NCI-H526 (cell line): ENCODE measurements at places on chromosomes 1 and 21.

DNA sequence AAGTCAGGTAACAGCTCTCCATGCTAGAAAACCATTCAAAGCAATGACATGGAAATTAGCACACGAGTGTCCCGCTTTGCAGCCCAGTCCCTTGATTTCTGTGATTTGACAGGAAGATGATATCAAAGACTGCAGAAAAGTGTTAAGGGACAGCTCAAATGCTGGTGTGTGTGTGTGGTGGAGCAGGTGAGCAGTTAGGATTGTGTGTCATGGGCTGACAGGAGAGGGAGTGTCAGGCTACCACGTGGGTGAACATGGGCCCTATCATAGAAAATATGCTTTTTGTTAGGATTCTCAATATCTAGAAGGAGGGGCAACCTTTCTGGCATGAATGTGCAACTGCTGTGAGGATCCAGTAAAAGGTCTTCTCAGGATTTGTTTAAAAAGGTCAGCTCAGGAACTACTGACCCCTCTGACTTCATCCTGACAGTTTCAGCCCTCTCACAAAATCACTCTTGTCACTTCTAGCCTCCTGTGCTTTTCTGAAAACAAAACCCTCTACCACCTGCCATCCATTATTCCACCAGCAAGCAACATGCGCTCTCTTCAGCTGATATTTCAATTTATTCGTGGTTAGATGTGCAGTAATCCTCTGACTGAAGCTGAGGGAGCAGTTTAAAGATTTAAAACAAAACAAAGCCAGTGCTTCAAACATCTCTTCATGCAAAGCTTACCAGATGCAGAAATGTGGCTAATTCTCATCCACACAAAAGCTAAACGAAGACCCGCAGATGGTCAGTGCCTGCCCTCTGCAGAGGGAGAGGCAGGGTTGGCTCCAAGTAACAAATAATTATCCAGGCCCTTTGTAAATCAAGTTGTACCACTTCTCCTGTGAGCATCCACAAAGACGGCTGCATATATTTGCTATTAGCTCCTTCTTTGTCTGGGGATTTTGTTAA lies 397.9 kb downstream of the PTBP2 start:
- no peak for DNase-seq

- DNase-seq, result no peak
These were observed 28.3 kb downstream of the NUP133 start for GRCh38 chr1:229479660-229480399.

GRCh38 chr1:11752359-11753088 lies 9.5 kb upstream of the C1orf167 start:
- DNase-seq, result no peak

DNA sequence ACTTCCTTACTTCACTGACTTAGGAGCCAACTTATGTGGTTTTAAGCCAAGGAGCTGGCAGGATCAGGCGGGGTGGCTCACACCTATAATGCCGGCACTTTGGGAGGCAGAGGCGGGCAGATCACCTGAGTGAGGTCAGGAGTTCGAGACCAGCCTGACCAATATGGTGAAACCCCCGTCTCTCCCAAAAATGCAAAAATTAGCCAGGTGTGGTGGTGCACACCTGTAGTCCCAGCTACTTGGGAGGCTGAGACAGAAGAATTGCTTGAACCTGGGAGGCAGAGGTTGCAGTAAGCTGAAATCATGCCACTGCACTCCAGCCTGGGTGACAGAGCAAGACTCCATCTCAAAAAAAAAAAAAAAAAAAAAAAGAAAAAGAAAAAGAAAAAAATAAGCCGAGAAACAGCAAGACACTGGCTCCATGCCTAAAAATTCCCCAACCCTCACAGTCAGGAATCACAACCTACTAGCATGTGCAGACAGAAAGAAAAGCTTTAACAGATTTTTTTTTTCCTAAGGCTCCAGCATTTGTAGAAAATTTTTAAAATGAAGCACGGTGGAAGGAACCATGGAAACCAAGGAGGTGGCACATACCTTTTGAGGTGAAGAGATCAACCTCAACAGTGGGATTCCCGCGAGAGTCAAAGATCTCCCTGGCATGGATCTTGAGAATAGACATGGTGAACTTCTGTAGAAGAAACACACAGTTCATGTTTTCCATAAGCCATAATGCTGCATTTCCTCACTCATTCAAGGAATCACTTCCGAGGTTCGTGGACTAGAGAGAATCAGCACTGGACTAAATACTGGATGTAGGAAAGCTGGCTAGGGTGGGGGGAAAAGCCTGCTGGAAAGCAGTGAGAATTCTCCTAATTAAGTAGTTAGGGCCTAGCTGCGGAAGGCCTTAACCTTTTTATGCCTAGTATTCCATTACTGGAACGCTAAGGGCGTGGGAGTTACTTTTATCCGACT lies 4.0 kb downstream of the ENO1 start:
- DNase-seq, result no peak

DNA sequence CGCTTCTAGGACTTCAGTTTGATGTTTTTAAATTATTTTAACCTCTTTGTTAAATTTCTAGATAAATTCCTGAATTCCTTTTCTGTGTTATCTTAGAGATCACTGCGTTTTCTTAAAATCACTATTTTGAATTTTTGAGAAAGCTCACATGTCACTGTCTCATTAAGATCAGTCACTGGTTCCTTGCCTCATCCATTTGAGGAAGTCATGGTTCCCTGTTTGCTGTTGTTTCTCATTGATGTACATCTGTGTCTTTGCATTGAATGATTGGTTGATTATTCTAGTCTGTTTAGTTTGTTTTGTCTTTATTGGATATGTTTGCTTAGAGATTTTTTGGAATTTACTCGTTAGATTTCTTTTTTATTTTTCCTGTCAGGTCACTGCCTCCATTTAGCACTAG lies 50.1 kb downstream of the CRP start:
- no peak for DNase-seq

GRCh38 chr1:154353966-154354365 lies 28.6 kb downstream of the ATP8B2 start:
- DNase-seq, result peak; percentile 63

DNA sequence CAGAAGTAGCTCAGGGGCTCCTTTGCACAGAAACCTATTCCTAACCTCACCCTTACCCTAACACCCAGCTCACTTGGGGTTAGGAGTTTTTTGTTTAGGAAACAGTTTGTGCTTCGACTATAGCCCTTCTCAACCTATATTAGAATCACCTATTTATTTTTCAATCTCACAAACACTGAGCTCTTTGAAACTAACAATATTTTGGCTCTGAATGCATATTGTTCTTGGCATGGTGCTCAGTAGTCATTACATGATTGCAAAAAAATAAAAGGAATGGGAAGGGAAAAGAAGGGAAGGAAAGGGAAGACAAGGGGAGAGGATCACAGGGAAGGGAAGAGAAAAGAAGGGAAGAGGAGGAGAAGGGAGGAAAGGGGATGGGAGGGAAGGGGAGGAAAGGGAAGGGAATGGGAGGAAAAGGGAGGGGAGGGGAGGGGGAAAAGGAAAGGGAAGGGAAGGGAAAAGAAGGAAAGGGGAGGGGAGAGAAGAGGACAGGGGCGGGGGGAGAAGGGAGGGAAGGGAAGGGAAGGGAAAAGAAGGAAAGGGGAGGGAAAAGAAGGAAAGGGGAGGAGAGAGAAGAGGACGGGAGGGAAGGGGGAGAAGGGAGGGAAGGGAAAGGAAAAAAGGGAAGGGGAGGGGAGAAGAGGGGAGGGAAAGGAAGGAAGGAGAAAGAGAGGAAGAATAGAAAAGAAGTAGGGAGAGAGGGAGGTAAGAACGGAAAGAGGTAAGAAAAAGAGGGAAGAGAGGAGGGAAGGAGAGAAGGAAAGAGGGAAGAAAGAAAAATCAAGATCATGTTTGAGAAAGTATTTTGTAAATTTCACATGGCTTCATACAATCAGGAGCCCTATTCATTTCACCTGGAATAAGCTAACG lies 484.1 kb upstream of the NFIA start:
- no peak for DNase-seq

DNA sequence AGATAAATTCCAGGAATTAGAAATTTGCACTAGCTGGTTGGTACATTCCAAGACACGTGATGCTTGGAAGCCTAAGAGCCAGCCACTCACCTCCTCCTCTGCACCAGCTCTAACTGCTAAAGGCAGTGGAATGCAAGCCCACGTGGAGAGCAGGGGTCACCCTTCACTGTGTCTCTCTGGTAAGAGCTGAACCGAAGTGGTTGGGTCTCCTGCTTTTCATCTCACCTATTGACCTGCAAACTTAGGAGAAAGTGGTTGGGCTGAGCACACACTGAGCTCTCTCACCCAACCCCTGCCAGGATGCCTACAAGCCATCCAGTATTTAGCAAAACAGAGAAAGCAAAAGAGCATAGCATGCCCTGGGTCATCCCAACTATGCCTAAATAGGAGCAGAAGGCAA lies 19.3 kb downstream of the HAO2 start:
- DNase-seq, result no peak

DNA sequence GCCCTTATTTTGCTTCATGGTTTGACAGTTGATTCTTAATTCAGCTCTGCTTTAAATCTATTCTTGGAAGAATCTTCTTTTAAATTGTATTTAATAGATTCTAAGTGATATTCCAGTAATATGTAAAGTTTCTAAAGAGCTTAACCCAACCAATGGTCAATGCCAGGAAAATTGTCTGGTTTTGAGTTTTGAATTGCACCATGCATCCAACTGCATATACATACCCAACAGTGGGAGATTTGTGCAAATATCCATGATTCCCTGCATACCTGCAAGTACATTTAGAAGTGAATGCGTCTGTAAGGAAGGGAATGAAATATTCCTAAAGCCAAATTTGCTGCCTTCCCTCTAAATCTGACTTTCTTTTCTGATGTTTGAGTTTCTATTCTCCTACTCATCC lies 35.8 kb upstream of the C1orf105 start:
- DNase-seq, result no peak

DNA sequence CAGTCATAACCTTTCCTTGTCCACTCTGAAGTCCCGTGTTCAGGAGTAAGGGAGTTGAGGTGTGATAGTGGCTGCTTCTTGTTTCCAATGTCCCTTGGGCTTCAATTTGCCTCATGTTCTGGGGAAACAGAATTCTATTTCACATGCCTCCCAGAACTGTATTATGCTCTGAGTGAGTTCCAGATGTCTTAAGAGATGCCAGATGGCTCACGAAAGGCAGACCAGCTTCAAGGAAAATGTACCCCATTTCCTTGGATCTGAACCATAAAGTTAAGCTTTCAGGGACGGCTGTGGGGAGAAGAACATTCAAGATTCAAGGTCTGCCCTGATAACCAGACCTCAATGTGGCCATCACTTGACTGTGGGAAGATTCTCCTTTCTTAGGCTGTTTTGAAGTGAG lies 42.4 kb downstream of the C1orf87 start:
- DNase-seq, result no peak

GRCh38 chr1:86778569-86779239 lies 74.3 kb downstream of the SH3GLB1 start:
- DNase-seq, result no peak

DNA sequence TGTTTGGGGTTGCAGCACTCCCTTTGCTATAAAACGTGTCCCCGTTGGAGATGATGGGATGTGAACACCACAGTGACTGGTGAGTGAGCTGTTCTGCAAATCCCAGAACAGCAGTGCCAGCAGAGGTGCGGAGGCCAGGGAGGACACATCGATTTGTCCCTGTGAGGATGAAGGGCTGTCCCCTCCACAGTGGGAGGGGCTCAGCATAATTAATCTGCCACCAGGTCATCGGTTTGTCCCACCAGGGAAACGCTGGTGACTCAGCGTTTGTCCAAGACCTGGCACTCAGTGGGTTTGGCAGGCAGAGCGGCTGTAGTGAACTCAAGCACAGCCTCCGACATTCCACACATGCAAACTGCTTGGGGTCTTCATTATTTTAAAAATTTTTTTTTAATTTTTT lies 22.8 kb upstream of the PDE9A start:
- no peak for DNase-seq

- peak; percentile 98 for DNase-seq
These were observed 5.4 kb upstream of the TDRD5 start for GRCh38 chr1:179586107-179586823.

DNA sequence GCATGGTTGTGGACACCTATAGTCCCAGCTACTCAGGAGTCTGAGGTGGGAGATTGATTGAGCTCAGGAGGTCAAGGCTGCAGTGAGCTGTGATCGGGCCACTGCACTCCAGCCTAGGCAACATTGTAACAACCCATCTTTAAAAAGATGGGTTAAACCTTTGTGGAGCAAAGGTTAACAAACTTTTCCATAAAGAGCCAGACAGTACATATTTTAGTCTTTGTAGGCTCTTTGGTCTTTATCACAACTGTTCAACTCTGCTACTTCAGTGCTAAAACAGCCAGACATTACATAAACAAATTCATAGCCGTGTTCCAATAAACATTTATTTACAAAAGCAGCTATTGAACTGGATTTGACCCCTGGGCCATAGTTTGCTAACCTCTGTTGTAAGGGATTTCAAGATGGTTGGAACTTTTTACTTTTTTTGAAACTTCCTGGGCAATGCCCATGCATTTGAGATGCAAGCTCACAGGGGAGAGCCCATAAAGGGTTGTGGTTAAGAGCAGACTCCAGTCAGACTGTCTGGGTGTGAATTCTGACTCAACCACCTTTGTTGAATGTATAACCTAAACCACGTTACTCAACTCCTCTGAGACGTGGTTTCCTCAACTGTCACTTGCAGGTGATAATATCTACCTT lies 10.8 kb downstream of the INAVA start:
- no peak for DNase-seq

DNA sequence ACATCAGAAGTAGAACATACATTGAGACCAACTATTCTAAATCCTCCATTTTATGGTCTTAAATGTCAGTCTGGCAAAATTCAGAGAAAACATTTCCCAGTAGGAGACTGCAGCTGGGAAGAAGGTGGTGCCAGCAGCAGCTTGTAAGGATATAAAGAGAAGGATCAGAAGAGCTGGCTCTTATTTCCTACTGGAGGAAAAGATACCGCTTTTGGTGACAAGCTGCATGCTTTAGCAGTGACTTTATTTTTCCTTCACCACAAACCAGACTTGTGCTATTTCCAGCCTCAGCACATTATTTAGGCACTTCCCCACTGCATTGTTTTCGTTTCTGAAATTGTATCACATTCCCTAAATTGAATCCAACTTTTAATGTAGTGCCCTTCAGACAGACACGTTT lies 28.4 kb downstream of the RNF11 start:
- DNase-seq, result no peak

DNA sequence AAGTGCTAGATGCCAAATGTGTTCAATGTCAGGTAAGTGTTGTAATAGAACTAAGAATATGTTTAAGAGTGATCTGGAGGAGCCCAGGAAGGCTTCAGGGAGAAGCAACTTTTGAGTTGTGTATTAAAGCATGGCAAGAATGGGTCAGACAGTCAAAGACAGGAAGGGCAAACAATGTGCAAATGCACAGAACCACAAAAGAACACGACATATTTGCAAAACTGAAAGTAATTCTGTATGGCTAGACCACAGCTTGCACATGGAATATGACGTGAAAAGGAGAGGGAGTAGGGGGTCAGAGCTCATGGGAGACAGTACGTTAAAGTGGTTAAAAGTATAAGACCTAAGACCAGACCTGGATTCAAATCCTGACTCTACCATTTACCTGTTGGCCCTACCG lies 7.1 kb upstream of the SORT1 start:
- no peak for DNase-seq

- DNase-seq, result no peak
These were observed 25.3 kb downstream of the TFF3 start for GRCh38 chr21:42289926-42290325.

- no peak for DNase-seq
These were observed 22.4 kb upstream of the AHCTF1 start for GRCh38 chr1:246954126-246954525.
